ENCODE measurements at places on chromosomes 7 and 10.

DNA sequence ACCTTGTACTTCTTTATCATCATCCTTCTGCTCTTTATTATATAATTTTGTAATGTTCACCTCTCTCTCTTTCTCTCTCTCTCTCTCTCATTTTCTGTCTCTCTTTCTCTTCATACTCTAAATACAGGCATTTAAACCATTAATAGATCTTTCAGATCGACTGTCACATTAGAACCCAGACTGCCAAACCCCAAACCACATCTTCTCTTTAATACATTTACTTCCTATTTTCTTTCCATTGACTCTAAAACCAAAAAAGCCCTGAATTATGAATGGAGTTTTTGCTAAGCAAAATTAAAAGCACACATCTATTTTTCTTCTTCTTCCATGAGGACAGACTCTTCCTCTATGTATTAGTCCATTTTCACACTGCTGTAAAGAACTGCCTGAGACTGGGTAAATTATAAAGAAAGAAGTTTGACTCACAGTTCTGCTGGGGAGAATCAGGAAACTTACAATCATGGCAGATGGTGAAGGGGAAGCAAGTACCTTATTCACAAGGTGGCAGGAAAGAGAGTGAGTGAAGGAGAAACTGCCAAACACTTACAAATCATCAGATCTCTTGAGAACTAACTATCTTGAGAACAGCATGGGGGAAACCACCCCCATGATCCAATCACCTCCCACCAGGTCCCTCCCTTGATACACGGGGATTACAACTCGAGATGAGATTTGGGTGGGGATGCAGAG, 272.7 kb upstream of the MGMT start:
- no peak for DNase-seq

DNA sequence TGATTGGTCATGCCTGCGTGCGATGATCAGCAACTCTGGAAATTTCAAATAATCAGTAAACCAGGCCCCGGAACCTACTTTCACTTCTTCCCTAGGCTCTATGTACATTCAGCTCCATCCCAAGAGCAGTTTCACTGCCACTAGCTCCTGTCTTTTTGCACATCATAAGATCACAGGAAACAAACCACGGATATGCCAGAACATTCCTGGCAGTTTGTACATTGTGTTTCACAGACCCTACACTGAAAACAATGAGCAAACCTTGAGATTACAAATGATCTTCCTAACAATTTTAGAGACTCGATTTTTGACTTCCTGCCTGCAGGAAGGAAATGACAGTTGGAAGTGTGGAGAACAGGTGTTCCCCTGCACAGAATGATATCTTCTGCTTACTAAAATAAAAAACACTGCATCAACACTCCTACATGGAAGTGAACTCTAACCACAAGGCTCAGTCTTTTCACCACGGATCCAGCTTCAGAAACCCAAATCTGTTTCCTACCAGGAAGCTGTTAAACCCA, 7.6 kb upstream of the TMEM236 start:
- no peak for DNase-seq

DNA sequence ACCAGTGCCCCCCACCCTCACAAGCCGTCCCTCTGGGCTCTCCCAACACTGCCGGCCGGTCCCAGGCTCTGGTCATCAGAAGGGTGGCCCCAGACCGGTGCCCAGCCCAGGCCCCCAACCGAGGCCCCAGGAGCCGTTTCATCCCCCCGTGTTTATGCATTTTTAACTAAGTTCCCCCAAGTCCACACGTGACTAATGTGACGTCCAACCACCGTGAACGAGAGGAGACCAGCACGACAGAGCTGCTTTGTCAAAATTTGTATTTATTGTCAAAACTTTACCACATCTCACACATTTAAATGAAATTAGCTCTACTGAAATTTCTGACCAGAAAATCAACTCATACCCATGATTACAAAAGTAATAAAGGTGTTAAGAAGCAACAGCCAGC, 8.6 kb downstream of the VENTX start:
- DNase-seq, result no peak

- peak; percentile 43 for DNase-seq
Observed at GRCh38 chr10:33412653-33413361, 78.3 kb upstream of the NRP1 start.

DNA sequence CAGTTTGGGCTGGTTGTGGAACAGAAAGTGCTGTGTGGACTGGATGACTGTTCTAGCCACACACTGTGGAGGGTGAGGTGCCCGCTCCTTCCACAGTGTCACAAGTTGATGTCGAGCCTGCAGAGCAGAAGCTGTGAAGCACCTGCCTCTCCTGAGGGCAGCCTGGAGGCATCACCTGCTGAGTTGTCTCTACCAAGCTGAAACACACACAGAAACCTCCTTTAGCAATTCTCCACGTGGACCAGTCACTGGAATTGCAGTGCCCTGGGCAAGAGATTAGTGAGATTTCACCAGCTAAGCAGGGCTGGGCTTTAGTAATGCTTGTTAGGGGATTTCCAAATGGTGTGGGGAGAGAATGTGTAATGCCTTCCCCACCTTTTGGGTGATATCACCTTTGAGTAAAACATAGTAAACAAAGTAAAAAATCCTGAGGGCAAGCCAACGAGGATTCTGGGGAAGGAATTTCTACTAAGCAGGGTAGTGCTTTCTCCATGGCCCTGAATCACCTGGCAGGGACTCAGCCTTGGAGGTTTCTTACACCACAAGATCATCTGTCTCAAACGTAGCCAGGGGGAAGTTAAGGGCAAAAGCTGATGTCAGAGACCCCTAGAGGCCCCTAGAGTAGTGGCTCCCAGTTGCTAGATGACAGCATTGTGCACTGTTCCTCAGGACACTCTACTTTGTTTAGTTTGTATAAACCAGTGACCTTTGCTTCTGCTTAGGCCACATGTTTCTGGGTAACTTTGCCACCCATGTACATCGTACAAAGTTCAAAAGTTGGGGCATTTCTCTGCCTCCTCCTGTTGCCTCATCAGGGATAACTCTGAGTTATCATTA, 233.1 kb upstream of the IGFBP3 start:
- no peak for DNase-seq

DNA sequence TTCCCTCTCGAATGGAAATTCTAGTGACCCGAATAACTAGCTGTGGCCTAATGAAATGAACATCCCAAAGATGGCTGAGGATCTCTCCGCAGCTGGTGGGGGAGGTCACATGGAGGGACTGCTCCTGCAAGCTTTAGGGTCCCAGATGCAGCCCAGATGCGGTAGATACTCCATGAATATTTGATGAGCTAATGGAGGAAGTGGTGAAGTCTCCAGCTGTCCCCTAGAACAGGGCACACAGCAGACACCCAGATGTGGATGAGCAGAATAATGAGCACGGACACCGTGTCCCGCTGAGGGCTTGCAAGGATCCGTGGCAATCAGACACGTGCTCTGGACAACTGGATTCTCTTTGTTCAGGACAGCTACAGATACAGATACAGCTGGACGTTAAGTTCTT, 59.2 kb downstream of the DENND2A start:
- peak; percentile 55 for DNase-seq

DNA sequence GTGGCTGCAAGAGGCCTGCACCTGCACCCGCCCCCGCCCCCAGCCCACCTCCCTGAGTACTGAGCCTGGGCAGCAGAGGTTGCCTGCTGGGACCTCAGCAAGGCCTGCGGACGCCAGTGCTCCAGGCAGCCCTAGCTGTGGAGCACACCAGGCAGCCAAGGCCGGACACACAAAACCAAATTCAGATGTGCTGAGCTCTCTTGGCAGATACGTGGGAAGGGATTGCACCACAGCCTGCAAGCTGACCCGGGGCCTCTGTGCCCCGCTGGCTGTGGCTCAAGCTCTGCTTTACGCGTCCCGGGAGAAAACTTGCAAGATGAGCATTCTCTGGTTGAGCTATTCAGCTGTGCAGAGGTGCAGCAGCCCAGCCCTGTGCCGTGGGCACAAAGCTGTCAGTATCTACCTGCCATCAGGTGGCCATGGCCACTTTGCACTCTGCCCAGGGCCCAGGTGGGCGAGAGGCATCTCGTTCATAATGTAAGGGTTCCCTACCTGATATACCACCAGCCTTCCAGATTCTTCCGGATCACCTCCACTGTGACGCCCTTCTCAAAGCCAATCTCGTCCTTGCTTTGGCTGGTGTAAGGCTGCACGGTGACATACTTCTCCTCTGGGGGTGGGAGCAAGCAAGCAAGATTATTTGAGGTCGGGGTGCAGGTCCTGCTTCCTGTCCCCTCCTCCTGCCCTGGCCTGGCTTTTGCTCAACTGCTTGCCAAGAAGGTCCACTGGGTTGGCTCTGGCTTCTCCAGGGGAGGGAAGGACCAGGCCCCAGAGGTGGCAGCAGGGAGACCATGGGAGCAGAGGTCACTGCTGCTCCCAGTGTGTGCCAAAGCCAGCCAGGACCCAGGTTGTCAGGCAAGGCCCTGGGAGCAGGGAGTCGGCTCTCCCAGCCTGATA, 123.4 kb downstream of the NEURL1 start:
- no peak for DNase-seq

- DNase-seq, result no peak
Observed at GRCh38 chr7:30973791-30974604, 10.2 kb downstream of the GHRHR start.

DNA sequence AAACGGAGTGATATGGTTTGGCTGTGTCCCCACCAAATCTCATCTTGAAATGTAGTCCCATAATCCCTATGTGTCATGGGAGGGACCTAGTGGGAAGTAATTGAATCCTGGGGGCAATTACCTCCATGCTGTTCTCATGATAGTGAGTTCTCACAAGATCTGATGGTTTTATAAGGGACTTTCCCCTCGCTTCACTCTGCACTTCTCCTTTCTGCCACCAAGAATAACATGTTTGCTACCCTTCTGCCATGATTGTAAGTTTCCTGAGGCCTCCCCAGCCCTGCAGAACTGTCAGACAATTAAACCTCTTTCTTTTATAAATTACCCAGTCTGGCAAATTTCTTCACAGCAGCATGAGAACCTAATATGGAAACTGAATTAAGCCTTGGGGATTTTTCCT, 19.1 kb downstream of the FAM3C start:
- DNase-seq, result no peak

DNA sequence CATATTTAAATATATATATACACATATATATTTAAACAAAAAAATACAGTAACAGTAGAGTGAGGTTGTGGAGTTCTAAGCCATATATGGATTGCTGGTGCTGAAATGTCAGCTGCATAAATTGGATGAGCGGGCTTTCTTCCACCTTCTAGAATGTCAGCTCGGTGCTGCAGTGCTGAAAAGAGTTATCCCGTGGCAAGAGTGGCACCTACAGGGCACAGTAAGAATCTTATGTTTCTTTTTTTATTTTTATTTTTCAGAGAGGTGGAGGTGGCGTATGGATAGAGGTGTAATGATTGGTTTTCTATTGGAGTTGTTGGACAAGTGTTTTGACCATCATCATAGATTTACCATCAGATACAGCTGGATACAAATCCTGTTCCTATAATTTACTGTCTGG, 86.2 kb upstream of the DYNC1I1 start:
- peak; percentile 69 for DNase-seq

GRCh38 chr7:40761762-40762560, 627.2 kb downstream of the SUGCT start:
- no peak for DNase-seq

DNA sequence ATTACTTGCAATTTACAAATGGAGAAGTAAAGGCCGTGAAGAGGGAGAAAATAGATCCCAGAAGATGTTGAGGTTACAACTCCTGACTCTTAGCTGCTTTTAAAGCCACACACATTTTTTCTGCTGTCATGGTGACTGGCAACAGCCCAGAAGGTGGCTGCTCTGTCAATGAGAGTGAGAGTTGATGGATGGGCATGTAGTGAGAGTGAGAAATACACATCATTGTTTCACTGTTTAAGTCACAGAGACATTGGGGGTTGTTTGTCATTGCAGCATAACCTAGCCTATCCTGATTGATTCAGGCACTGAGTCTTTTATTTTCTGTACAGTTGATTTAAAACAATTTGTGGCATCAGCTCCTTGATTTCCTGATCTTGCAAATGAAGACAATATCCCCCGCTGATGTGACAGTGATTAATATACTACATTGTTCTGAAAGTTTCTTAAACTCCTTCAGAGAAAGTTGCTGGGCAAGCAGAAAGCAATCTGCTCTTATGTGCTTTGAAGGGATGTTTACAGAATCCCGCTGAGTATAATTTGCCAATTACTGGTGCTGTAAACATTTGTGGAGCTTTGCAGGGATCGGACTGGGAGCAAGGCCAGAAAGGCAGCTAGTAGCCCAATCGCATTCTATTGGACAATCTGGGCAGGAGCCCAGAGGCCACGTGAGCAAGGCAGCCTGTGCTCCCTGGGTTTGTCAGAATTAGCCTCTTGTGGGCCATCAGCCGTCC, 229.6 kb downstream of the PRPF18 start:
- DNase-seq, result peak; percentile 83

GRCh38 chr10:123974406-123974805, 82.8 kb upstream of the CPXM2 start:
- no peak for DNase-seq

GRCh38 chr10:80454513-80455460, 677 bp downstream of the TSPAN14 start:
- no peak for DNase-seq

GRCh38 chr10:124827474-124827873, 25.9 kb downstream of the ABRAXAS2 start:
- no peak for DNase-seq

GRCh38 chr7:28984631-28985030, 26.5 kb upstream of the TRIL start:
- peak; percentile 64 for DNase-seq

GRCh38 chr10:111435871-111436270, 359.0 kb downstream of the ADRA2A start:
- DNase-seq, result no peak

DNA sequence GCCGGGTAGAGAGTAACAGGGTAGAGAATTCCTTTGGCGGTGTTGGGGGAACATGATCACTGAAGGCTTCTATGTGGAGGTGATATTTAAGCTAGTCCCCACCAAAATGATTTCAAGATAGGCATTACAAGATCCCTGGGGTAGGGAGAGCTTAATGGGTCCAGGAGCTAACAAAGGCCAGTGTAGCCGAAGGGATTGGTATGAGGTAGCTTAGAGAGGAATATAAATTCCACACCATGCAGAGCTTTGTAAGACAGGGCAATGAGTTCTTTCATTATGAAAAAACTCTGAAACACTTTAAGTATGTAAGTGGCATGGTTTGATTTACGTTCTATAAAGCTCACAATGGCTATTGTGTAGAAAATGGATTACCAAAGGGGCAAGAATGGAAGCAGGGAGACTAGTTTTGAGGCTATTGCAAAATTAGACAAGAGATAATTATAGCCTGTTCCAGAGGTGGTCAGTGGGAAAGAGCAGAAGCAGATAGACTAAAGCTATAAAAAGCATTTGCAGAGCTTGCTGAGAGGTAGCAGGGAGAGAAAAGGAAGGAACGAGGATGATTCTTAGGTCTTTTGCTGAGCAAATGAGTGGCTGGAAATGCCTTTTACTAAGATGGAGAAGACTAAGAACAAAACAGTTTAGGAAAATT, 119.7 kb upstream of the SLC25A13 start:
- no peak for DNase-seq

- DNase-seq, result no peak
Observed at GRCh38 chr10:12541446-12542067, 192.2 kb downstream of the CAMK1D start.

GRCh38 chr10:121450247-121450646, 148.0 kb downstream of the FGFR2 start:
- peak; percentile 16 for DNase-seq

Measured in head of caudate nucleus (tissue), 42 donors.